H9 (cell line): ENCODE measurements at places on chromosomes 7 and 10. TPM values are rescaled to one million over a fixed set of nuclear protein-coding genes. Genes with fewer than 3 reads are reported as not detected.

CPA4 gene
- total RNA-seq, result not detected in 2 replicates

DNA sequence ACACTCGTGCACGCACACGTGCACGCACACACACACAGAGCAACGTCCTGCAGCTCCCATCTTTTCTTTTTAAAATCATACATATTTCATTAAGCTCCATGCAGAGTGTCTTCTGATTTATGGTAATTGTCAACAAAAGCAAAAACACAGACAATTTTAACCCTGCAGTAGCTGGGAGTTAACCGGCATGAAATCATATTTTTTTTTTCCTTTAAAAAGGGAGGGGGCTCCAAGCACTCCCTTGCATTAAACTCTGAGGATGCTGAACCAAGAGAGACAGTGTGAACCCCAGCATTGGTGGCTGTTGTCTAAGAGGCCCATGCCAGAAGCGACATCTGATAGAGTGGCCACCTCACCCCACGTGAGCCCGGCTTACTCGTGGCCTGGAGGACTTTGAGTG is 542.6 kb downstream of the DNAJB6 start:
- DNase-seq, result no peak

DNA sequence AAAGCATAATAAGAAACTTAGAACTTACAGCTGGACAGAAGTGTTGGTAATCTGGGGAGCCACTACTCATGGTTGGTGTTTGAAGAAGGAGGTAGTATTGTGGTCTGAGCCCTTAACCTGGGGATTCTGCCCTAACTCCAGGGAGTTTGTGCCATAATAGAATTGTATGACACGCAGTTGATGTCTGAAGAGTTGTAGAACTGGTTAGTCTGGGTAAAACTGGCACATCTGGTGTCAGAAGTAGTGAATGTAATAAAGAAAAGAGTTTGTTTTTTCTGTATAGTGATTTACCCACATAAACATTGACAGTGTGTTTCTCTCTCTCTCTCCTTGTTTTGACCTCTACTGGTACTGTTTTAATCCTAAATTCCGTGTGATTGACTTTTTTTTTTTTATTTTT is 448.1 kb upstream of the SEMA3D start:
- DNase-seq, result no peak

SLC29A4 gene
- 12.4 and 13.3 TPM in 2 replicates for total RNA-seq

DNA sequence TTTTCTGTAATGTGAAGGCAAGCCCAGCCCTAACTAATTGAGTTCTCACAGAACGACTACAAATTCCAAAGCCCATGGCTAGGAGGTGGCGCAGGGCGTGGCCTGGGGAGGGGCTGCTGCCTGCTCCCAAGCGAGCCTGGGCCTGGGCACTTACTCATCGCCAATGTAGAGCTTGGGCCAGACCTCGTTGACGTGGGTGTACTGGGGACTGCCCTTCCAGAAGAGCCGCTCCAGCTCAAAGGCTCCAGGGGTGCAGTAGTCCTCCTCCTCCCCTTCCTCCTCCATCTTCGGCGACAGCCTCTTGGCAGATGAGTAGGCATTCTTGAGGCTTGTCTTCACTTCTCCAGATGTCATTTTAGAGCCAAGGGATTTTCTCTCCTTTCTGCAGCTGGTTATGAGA is 53.3 kb upstream of the SAMD8 start:
- DNase-seq, result no peak

DNA sequence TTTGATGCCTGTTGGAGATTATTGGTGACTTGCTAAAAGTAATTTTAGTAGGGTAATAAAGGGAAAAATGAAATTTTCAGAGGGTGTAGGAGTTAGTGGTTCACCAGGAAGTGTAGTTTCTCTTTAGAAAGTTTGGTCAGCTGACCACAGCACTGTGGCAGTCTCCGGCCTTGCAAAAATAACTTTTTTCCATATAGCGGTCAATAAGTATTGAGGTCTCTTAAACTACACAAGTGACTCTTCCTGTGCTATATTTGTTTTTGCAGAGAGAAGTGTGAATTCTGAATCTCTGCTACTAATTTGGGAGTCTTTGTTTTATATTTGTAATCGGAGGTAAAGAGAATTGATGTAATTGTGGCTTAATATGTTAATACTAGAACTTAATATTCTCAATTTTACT is 24.3 kb downstream of the PTPN12 start:
- DNase-seq, result no peak

SCART1 gene
- total RNA-seq, result 0.39 and 0.50 TPM in 2 replicates

DNA sequence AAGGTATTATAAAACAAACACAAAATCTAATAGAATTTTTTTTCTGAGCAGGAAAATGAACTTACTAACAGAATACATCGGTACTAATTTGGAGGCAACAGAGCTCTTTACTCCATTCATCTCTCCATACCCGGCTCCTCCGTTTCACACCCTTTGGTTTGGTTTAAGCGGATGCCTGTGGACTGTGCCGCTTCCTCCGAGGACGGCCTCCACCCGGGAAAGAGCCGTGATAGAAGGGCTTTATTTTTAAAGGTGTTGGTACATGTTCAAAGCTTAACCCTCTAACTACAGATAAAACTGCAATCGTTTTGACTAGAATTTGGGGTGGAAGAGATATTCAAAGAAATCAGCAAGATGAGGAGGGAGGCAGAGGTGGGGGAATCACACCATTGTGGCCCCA is 1.9 kb downstream of the VIPR2 start:
- peak; percentile 20 for DNase-seq

NPSR1 gene
- total RNA-seq, result not detected in 2 replicates

CCNY gene
- total RNA-seq, result 62.1 and 69.2 TPM in 2 replicates

SPDYE5 gene
- not detected in 2 replicates for total RNA-seq

DNA sequence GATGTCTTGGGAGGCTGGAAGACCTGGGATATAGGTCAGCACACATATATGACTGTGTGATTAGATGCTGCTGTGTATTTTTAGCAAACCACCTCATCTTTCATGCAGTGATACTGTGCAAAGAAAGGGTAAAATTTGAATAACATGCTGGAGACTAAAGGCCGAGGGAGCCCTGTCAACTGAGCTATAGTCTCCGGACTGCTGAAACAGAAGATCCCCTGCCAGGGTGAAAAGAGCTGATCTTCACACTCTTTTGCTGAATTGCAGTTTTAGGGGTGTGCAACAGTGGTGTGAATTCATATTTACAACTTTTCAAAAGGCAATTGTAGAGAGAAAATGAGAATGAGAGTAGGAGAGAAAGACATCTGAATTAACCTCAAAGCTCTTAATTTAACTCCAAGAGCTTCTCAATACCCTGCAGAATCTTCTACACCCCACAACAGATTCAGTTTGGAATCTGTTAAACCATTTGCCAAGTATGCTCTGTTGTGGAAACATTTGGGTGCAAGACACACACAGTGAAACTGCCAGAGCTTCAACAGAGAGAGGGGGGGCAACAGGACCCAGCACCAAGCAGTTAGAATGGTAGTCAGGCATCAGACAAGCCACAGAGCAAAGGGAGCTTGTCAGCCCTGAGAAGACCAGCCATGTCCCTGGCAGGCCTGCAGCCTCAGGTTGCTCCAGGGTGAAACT is 190.1 kb upstream of the STK17A start:
- no peak for DNase-seq

C10orf95 gene
- total RNA-seq, result not detected in 2 replicates

DNA sequence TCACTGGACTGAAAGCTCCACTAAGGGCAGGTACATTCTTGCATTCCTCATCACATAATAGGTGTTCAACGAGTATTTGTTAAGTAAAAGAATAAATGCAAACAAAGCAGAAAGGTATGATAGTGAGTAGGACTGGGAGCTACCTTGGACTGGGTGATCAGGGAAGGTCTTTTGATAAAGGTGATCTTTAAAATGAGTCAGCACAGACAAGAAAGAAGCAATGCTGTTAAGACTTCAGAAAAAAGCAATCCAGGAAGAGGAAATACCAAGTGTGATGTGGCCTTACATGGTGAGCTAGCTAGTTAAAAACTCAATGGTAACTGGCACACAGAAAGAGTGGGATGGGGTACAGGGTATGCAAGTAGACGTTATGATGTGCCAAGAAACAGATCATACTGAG is 40.1 kb downstream of the TSPAN12 start:
- no peak for DNase-seq

DNA sequence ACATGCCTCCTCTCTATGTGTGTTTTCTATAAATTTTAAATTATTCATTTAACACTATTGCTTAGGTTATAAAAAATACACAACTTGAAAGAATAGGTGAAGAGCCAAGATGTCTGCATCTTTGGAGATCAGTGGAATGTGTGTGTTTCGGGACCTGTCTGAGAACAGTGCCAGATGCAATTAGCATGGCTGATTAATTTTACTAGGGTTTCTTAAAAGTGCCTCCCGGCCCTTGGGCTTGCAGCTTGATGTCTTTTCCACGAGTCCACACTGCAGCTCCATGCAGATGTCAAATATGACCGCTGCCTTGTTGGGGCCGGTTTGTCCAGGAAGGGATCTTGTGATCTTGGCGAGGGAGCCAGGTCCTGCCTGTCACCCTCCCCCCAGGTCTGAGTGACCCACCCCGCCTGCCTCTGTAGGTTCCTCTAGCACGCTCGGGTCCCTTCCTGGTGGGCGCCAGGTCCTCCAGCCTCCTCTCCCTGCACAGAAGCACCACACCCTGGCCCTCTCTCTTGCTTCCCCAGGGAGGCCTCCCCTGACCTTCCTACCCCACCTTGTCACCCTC is 20.7 kb downstream of the LHPP start:
- no peak for DNase-seq

GRCh38 chr7:2309889-2310331 is 4.3 kb downstream of the SNX8 start:
- peak; percentile 86 for DNase-seq

RAPGEF5 gene
- 13.3 and 14.4 TPM in 2 replicates for total RNA-seq

- DNase-seq, result no peak
These were observed 53.8 kb downstream of the KCTD7 start for GRCh38 chr7:66682350-66683093.

DNA sequence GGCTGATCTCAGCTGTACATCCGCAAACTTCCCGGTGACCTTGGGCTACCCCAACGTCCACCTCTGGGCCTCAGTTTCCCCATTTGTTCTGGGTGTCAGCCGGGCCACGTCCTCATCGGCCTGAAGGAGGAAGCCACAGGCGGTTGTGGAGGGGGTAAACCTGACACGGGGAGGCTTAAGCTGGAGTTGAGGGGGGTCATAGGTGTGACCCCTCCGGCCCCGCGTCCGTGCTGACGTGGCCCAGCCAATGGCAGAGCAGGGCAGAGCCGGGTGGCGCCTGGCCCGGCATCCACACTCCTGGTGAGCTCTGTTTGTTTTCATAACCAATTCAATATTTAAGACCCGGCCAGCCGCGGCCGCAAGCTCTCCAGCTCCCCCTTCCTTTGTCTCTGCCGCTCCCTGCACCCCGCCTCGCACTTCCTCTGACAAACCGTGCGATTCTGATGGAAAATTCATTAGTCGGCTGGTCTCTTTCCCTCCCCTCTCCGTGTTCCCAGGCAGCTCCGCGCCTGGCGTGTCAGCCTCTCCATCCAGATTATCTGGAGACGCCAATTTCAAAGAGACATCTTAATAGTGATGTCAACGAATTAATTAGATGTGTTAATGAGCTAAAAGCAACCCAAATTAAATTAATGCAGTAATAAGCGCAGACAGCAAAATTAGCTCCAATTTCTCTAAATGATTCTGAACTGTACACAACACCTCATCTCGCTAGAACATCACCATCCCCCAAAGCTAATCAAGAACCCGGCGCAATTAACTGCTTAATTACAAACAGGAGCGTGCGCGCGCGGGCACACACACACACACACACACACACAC is 55.4 kb downstream of the MICALL2 start:
- no peak for DNase-seq

PRR15 gene
- 15.1 and 15.5 TPM in 2 replicates for total RNA-seq

GRCh38 chr7:147096629-147097028 is 980.0 kb downstream of the CNTNAP2 start:
- no peak for DNase-seq

DNA sequence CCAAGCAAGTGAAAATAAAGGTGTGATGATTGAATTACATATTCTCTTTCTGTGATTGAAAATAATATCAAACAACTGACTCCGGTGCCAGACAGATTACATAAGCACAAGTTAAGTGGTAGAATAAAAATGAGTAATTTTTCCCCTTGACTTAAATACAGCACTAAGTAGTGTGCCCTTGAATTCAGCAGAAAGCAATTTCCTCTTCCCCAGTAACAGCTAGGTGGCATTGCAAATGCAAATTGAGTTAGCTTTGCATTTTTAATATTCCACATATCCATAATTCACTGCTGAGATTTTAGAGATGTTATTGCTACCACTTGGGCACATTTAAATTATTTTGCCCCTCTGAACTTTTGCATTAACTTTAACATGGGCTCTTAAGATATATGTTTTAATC is 89.8 kb upstream of the NPVF start:
- DNase-seq, result no peak
